Uterine smooth muscle cell (primary cell): ENCODE measurements at places on chromosomes 1 and 21. TPM values are rescaled to one million over a fixed set of nuclear protein-coding genes. Genes with fewer than 3 reads are reported as not detected.

The PADI2 gene
- total RNA-seq, result under 0.01 TPM in 1 of 2 replicates, not detected in the other

The FMO2 gene
- total RNA-seq, result under 0.01 TPM in 1 of 2 replicates, not detected in the other

The HSD11B1 gene
- 10.6 and 14.3 TPM in 2 replicates for total RNA-seq

The LCE1A gene
- not detected in 2 replicates for total RNA-seq

The PCP4 gene
- total RNA-seq, result not detected in 2 replicates

The WNT3A gene
- total RNA-seq, result not detected in 2 replicates

The PADI4 gene
- not detected in 2 replicates for total RNA-seq

The C1orf146 gene
- not detected in 2 replicates for total RNA-seq

The TMEM52 gene
- total RNA-seq, result 0.11 and 0.25 TPM in 2 replicates

The ST6GALNAC5 gene
- total RNA-seq, result 0.66 and 4.4 TPM in 2 replicates

The CHODL gene
- total RNA-seq, result 0.11 TPM in 1 of 2 replicates, not detected in the other

The RIMKLA gene
- under 0.01 and 0.12 TPM in 2 replicates for total RNA-seq

The KIF21B gene
- total RNA-seq, result 0.37 and 0.44 TPM in 2 replicates

The TIPRL gene
- 41.9 and 46.4 TPM in 2 replicates for total RNA-seq

The OR6N1 gene
- total RNA-seq, result not detected in 2 replicates

The CYB5RL gene
- 6.6 and 7.2 TPM in 2 replicates for total RNA-seq

The ADCY10 gene
- under 0.01 TPM in 2 replicates for total RNA-seq

The OR2L2 gene
- under 0.01 TPM in 1 of 2 replicates, not detected in the other for total RNA-seq
